ENCODE measurements at places on chromosomes 6 and 20. TPM values are rescaled to one million over a fixed set of nuclear protein-coding genes. Genes with fewer than 3 reads are reported as not detected.

Gene SDCBP2
- 1.9 TPM for polyA plus RNA-seq

- DNase-seq, result no peak
Measured at GRCh38 chr6:14817074-14817473, 428.8 kb upstream of the JARID2 start.

Gene ENPP3
- polyA plus RNA-seq, result 0.18 TPM

Gene KIF13A
- 31.5 TPM for polyA plus RNA-seq

- no peak for DNase-seq
Measured at GRCh38 chr6:39451831-39452230, 129.3 kb upstream of the KCNK16 start.

DNA sequence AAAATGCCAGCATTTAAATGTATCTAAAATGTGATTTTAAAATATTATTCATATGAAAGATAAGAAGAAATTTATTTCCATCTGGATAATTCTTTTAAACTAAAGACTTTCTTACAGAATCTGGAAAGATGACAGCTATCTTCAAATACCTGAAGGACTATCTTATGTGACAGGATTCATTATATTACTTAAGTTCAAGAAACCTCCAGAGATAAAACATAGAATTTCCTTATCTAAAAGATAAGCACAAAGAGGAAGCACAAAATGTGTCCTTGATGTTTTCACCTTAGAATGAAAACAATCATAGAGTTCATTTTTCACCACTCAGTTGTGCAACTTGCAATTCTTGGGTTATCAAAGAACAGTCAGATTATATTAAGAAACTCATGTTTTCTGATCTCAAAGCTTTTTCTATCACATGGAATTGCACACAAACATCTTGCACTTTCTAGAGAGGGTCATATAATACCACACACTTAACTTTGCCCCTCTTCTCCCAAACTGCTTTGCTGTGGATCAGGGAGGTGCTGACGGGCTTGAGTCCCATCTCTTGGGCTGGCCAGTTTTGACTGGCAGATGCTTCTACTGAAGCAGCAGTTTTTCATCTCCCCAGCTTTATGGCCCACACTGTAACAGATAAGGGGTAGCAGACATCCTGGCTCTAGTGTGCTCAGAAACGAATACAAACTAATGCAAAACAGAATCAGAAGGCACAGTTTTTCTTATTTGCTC is 467.4 kb downstream of the CDC5L start:
- no peak for DNase-seq

Gene SUMO4
- 0.39 TPM for polyA plus RNA-seq

Gene COL20A1
- 4.3 TPM for polyA plus RNA-seq

Measured in muscle of back (tissue), 13 donors.